ENCODE measurements at places on chromosomes 11 and 22.

GRCh38 chr11:10798330-10798928, 10.3 kb downstream of the EIF4G2 start:
- DNase-seq = no peak

GRCh38 chr11:35712533-35712932, 50.0 kb downstream of the TRIM44 start:
- no peak for DNase-seq

GRCh38 chr11:66951135-66951534, 7.0 kb downstream of the PC start:
- DNase-seq = no peak

GRCh38 chr11:34065505-34066203, 14.1 kb downstream of the CAPRIN1 start:
- DNase-seq = peak; percentile 10

DNA sequence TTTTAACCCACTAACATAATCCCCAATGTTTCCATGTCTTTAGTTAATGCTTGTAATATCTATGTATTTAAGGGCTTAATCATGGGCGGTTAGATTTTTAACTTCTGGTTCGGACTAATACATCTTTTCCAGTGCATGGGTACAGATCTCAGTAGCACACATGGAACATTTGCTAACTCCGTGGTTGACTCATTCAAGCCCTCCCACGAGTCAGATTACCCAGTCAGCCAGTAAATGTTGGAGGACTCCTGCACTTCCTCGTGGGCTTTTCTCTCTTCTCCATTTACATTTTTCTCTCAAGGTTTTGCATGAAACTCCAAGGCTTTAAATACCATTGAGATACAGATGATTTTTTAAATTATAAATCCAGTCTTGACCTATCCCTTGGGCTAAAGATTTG, 313.9 kb downstream of the ST3GAL4 start:
- no peak for DNase-seq

DNA sequence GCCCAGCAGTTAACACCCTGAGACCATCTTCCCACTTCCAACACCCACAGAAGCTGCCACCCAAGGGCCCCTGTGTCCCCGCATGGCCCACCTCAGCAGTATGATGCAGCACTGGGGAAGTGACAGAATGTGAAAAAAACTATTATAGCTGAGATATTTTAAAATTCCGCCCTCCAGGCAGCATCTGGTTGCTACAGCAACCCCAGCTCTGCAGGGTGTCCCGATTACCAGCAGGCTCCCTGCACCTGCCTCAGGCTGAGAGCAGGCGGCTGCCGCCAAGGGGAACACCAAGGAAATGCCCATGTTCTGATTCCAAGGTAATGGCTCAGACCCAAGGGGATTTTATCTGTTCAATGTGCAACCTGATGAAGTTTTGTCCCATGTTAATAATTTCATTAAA, 10.5 kb upstream of the TMEM121B start:
- no peak for DNase-seq

GRCh38 chr11:32786811-32787210, 7.7 kb downstream of the CCDC73 start:
- DNase-seq = no peak

DNA sequence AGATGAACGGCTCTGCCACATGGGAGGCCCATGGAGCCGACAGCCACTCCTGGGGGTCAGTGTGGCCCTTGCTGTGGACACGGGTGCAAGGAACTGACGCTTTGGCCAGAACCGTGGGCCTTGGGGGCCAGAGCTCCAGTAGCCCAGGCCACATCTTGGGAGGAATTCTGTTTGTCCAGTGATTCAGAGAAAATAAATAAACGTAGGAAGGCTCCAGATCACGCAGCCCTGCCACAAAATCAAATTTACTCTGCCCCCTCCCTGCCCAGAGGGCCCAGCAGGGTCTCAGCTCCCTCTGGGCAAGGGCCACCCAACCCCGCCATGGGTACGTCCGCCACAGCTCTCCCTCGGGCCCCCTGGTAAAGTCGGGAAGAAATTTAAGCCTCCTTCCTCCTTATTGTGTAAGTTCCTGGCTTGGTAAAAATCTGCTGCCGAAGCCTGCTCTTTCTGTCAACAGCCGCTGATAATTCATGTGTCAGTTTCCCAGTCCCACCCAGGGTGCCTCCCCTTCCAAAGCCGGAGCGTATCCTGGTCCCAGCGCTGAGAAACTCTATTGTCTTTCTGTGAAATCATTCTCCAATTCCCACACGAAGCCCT, 6.9 kb upstream of the MUC5AC start:
- no peak for DNase-seq

DNA sequence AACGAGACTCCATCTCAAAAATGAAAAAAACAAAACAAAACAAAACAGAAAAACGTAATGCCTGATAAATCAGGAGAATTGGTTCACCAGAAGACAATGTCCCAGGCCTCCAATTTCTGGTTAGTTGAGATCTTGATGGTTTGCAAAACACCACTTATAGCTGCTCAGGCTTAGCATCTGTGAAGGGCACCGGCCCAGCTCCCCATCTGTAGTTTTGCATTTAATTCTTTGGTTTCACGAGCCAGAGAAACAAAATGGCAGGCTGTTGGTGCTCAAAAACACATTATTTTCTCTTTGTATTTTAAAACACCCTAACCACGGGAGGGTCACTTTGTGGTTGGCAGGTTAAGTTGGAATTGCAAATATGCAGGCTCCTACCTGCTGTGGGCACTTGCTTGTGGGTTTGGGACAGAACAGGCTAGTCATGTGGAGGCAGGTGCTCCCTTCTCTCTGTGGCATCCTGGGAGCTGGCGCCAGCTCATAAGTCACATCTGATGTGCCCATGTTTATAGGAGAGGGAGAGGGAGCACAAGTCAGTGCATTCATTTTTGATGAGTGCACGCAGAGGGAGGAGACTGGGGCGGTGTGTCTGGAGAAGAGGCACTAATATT, 145.9 kb downstream of the CEP164 start:
- no peak for DNase-seq

DNA sequence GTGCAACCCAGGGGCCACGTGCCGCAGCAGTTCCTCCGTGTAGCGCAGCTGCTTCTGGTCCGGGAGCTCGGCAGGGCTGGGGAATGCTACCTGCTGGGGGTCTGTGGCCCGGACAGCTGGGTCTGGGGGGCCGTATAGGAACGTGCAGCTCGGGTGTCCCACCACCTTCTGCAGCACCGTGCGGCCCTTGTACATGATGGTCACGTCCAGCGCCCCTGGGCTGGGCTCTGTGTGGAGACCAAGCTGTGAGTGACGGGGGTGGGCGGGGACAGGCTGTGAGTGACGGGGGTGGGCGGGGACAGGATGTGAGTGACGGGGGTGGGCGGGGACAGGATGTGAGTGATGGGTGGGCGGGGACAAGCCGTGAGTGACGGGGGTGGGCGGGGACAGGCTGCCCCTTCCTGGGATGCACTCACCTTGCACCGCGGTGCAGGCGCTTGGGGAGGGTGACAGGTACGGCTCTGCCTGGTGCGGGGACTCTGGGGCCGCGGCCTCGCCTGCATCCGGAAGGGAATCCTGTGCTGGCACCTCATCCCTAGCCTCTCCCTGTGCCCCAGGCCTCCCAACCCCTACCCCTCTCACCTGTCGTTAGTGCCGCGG, 2.3 kb downstream of the IRF7 start:
- peak; percentile 82 for DNase-seq
